HTR-8/SVneo (cell line): ENCODE measurements at places on chromosomes 6 and 20.
A peak's percentile ranks its signal among the peaks of the same experiment; 100 is the strongest.

GRCh38 chr20:16574656-16575355 lies 1.6 kb upstream of the KIF16B start:
- peak; percentile 37 for DNase-seq

GRCh38 chr20:44747166-44748004 lies 1.7 kb downstream of the KCNK15 start:
- DNase-seq = peak; percentile 97

DNA sequence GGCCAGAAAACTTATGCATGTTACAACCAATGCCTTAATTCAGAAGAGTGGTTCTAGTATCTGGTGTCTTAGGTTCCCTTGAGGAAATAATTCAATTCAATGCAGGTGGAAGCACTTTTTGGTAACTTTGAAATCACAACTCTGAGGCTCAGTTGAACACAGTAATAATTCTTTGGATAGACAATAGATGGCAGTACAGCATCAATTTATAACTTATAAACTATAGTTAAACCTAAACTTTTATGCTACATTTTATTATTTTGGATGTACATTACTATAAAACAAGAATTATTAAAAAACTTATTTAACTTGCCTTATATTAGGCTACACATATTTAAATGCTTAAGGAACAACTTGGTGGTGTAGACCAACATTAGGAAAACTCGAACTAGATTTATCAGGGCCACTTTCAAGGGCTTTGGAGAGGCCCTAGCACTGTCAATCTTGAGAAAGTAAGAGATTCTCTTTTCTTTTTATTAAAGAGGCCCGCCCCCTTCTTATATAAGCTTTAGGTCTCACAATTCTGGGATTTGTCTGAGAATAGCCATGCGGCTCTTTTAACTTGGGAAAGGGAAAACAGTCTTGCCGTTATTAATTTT lies 85.9 kb downstream of the CRYBG1 start:
- no peak for DNase-seq

- no peak for DNase-seq
Measured at GRCh38 chr6:54768494-54768893, 78.1 kb upstream of the FAM83B start.

- no peak for DNase-seq
Measured at GRCh38 chr20:8213831-8214587, 81.9 kb downstream of the PLCB1 start.

- DNase-seq = peak; percentile 32
Measured at GRCh38 chr20:21156266-21156665, 30.4 kb downstream of the KIZ start.

- no peak for DNase-seq
Measured at GRCh38 chr20:22460803-22461202, 123.6 kb downstream of the FOXA2 start.

GRCh38 chr6:12467706-12468670 lies 177.8 kb downstream of the EDN1 start:
- DNase-seq = no peak

GRCh38 chr6:138494312-138494711 lies 5.0 kb downstream of the NHSL1 start:
- no peak for DNase-seq

DNA sequence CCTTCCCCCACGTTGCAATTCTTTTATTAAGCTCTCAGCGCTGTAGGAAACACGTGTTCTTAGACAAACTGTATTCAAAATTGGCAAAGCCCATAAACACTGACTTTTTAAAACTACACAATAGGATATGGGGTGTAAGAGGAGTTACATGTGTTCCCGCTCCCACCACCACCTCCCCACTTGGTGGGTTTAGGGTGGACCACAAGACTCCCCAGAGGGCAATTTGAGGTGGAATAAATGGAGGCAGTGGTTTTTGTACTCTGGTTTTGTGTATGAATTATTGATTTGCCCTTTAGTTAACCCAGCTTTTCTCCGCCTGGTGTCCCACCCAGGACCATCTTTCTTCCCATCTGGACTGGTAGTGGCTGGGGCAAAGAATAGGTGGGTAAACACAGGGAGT lies 3.7 kb downstream of the UQCC2 start:
- DNase-seq = no peak

DNA sequence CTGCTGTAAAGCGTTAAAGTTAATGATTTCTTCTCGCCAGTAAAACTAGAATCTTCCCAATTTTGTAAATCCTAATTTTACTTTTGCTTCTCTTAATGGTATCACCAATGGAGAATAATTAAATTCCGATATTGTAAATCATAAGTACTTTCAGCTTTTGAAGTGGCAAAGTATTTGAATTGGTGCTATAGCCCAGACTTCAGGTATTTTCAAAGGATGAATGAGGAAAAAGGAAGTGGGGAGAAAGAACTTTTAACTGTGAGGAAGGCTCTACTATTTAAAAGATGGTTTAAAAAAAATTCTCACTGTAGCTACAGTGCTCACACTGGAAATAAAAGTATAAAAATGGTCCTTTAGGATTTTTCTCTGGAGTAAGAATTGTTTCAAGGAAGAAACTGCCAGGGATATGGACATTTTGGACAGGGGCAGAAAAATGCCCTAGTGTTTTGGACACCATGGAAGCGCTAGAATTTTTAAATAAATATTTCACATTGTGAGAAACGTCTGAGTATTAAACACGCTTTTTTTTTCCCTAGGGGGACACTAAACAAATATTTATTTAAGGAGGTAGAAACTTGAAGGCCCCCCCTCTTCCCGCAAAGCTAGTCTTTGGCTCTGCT lies 1.3 kb upstream of the TAB2 start:
- no peak for DNase-seq

- DNase-seq = no peak
Measured at GRCh38 chr6:141307309-141307998, 825.3 kb upstream of the GJE1 start.

- DNase-seq = no peak
Measured at GRCh38 chr20:35887393-35888064, 66.8 kb downstream of the SCAND1 start.

GRCh38 chr6:154995254-154996015 lies at the start of gene TIAM2:
TSS of gene TIAM2 (plus strand) at chr6:154995315. CDS start at chr6:155129224, 133,909 bp downstream.
- peak; percentile 42 for DNase-seq

DNA sequence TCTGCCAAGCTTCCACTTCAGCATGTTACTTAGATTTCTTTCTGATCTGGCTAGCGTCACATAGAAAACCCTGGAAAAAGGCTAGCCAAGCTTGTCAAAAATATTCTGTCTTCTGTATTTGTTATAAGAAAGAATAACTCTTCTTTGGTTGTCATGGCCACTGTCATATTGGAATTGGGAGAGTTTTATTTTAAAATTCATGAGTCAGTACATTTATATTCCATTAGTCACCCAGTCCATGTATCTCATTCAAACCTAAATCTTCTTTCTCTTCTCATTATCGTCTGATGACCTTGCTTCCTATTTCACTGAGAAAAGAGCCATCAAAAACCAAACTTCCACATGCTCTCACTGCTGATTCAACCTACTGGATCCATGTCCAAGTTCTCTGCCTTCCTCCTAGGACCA lies 65.7 kb downstream of the EPM2A start:
- peak; percentile 18 for DNase-seq

GRCh38 chr6:26457264-26457805 lies 420 bp upstream of the BTN2A1 start:
- DNase-seq = peak; percentile 30

- no peak for DNase-seq
Measured at GRCh38 chr6:74941424-74941823, 264.4 kb downstream of the COL12A1 start.

DNA sequence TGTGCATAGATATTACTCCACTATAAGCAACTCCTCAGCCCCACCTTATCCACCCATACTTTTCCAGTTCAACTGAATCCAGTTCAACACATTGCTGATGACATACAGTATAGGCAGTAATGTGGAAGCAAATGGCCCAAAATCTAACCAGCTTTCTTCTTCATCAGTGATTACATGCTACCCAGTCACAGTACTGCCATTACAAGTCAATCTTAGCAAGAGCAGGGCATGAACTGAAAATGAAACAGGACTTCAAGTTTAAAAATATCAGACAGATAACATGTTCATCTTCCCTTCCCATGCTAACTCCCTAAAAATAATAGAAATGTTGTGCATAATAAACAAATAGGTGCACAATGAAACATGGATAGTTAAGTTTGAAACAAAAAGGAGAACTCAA lies 19.2 kb downstream of the RRAGD start:
- no peak for DNase-seq

DNA sequence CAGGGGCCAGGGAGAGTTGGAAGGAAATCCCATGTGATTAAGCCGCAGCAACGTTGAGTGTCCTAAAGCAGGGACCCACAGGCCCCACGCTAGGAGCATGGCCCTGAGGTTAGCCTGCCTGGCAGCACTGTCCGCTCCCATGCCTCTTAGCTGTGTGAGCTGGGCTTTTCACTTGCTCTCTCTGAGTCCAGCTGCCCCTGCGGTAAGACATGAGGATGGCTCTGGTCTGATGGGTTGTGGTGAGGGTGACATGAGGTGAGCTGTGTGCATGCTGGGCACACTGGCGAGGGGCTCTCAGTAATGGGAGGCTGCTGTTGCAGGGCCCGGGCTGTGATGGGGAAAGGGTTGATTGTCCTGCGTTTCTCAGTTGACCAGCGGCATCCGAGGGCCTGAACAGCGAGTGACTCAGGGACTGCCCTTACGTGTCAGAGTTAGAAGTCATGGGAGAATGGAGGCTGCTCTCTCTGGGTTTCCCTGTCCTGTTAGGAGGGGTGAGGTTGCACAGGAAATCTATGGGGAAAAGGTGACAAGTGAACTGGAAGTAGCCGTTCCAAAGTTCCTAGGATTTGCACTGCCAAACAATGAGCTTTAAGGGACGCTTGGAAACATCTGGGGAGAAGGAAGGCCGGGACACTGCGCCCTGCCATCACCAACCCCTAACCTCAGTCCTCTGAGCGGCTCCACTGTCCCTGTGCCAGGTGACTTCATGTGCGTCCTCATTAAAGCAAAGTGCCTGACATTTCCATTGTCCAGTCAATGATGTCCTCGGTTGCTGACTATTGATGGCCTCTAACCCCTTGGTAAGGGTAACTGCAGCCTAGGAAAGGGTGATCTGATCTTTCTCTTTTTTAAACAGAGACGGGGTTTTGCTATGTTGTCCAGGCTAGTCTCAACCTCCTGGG lies 51.3 kb downstream of the ADNP start:
- DNase-seq = no peak
